ENCODE measurements at places on chromosomes 4 and X.

DNA sequence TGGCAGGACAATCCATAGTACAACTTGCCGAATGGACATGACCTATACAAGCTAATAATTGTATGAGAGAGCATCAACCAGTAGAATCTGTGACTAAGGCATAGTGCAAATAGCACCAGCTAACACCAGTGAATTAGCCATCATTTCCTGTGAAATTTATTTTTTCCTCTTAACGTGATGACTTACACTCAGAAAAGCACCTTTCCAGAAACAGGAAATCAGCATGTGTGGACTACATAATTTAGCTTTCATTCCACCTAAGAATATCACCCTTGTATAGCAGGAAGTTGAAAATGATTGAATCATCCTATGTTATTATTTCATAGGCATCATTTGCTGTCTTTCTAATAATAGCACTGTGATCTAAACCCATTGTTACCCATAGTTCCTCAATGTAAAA, 1393.4 kb upstream of the PCDH7 start:
- no peak for DNase-seq

DNA sequence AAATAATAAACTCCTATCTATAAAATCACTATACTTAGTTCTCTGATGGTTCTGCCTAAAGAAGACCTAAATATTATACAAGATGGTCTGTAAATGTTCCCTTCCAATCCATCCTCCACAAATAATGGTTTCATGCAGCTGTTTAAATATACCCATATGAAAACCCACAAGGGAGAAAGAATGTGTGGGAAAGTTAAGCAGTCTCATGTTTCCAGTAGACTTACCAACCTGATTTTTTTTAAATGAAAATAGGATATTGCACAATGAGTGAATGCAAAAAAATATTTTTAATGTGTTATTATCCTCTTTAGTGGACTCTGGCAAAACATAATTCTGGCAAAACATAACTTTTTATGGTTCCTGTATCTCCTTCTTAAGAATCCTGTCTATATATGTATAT, 23.3 kb downstream of the CAMK2D start:
- peak; percentile 88 for DNase-seq

DNA sequence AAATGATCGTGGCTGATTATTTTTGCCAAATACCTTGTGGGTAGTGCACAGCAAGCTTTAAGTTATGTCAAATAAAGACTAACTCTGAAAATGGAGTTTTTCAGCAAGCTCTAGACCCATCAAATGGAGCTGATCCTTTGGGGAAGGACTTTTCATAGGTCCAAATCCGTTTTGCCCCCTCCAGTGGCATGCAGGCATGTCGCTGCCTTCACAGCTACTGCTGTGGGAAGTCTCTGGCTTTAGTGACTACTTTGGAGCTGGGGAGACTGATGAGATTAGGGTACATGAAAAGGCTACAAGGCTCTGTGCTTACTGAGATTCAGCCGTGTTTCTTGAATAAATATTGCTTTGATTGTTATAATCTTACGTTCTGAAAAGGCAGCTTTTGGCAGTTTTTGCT, 106.6 kb upstream of the HS3ST1 start:
- no peak for DNase-seq

DNA sequence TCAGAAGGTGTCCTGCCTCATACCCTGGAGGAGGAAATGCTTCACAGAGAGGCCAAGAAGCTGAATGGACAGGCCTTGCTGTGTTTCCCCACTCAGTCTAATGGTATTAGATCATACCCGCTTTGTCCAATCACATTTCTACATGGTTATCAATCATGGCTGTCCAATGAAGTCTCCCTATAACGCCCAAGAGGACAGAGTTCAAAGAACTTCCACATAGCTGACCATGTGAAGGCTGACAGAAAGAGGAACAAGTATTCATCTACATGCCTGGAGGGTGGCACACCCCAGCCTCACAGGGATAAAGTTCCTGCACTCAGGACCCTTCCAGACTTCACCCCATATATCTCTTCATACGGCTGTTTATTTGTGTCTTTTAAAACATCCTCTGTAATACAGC, 123.4 kb downstream of the MANBA start:
- DNase-seq = no peak

DNA sequence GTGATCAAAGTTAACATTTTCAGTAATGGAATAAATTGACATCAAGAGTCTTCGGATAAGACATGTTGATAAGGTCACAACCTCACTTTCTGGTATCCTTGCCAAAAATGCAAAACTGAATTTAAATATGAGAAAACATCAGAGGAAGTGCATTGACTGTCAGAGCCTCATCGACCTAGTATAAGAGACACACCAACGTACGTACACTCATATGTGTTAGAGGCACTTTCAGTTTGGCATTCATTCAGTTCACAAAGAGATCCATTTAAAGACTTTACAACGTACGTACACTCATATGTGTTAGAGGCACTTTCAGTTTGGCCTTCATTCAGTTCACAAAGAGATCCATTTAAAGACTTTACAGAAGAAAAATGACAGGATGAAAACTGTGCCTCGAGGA, 280.3 kb downstream of the INPP4B start:
- DNase-seq = no peak
